NCI-H2081 treated with DMSO at 0.1 percent for 48 hours (cell line): ENCODE measurements at places on chromosomes 3 and 15.

- no peak for DNase-seq
Measured at GRCh38 chr3:34008191-34008590, 209.8 kb downstream of the PDCD6IP start.

GRCh38 chr15:87944050-87944449, 312.5 kb downstream of the NTRK3 start:
- no peak for DNase-seq

GRCh38 chr15:41462084-41462795, 31.4 kb upstream of the ITPKA start:
- DNase-seq: no peak

DNA sequence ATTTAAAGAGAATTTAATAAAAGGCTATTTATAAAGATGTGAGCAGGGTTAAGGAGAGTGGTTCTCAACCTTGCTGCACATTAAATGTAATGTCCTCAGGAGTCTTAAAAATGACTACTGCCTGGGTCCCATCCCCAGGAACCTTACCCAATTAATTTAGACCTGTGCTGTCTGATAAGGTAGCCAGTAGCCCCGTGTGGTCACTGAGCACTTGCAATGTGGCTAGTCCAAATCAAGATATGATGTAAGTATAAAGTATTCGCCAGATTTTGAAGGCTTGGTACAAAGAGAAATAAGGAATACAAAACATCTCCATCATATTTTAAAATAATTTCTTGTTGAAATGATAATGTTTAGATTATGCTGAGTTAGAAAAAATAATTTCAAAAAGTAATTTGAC, 343.3 kb upstream of the PPP2R3A start:
- no peak for DNase-seq

- DNase-seq: no peak
Measured at GRCh38 chr15:34984889-34985630, 3.0 kb downstream of the ZNF770 start.

DNA sequence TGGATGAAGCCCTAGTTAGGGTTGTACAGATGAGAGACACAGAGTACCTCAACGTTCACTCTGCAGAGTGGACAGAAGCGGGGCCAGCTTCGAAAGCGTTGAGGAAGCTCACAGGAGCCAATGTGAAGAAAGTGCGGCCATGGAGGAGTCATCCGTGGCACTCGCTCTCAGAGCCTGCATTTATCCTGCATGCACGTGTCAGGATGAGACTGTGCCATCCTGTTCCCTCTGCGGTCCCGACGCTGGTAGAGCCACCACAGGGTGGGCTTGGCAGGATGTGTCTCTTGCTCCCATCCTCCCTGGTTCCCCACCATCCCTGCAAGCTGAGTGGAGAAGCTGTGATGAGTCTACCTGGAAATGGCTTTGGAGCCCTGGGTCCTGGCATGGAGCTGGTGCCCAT, 39.3 kb downstream of the KLHL25 start:
- no peak for DNase-seq

DNA sequence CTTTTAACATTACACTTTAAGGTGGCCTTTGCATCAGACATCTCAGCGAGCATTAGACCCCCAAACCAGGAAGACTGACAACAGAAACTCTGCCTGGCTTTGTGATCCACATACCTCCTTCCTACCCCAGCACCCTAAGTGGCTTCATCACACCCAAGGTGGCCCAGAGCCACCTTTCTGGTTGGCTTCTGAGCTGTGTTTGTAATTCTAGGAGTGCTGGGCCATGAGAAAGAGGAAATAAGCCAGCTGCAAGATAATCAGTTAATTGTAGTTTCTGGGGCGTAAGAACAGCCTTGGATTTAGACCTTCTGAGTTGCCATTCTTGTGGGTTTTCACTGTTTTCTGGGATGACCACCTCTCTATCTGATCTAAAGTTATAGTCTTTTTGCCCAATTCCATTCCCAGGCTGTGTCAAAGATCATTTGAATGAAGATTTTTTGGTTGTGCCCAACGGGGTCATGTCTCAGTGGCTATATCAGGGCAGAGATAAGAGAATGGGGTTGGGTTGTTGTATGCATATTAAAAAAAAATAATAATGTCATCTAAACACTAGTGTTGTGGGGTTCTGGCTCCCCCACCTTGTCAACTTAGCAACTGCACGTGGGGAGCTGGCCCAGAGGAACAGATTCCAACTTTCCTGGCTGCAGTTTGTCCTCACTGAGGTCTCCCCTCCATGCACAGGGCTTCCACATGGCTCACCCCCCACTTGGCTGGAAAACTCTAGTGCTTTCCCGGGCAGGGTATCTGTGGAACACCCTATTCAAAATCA, 234.8 kb upstream of the WNT5A start:
- DNase-seq: no peak

GRCh38 chr3:174329321-174329720, 529.8 kb upstream of the NAALADL2 start:
- no peak for DNase-seq

DNA sequence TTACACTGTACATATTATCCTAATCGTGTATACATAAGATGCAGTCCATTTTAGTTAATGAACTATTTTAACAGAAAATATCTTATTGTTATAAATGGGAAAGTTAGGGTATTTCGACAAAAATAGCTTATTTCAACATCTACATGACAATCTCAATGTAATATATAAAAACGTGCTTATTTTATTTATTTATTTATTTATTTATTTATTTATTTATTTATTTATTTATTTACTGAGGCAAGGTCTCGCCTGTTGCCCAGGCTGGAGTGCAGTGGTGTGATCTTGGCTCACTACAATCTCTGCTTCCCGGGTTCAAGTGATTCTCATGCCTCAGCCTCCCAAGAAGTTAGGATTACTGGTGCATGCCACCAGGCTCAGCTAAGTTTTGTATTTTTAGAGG, 614.2 kb downstream of the CADM2 start:
- DNase-seq: no peak

DNA sequence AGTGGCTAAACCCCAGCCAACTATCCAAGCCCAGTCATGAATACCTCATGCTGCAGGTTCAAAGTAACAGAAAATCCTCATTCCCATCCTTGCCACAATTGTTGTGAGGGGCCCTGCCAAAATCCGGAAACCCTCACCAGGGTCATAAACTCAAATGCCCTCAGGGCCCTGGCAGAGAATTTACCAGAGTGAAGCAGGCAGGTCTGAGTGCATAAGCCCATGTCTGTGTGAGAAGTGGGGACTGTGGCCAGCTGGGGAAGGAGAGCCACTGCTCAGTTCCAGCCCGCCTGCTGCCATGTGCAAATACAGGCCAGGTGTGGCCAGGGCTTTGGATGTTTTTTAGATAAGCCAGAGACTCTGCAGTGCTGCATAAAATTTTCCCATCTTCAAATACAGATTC, 7.0 kb downstream of the CEP152 start:
- no peak for DNase-seq

DNA sequence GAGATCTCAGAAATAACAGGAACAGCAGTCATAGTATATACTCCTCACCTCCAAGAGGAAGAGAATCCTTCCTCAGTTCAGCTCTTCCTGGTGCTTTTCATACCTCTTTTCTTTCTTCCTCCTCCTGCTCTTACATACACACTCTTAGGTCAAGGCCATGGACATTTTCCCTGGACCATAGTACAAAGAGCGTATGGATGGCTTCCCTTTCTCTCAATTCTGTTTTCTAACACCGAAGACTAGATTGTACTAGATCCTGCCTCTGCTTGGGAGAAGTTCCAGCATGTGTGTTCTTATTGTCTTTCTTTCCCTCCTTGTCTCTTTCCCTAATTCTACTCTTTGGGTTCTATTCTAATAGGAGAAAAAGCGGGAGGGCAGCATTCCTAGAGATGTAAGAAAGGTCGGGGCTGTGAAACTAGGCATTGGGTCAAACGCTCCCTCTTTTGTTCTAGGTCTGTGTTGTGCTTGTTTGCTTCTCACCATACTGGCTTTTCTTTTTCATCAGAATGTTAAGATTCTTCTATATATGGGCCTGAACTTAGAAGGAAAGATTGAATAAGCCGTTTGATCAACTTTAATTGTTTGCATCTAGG, 77.4 kb downstream of the VPS8 start:
- DNase-seq: no peak

DNA sequence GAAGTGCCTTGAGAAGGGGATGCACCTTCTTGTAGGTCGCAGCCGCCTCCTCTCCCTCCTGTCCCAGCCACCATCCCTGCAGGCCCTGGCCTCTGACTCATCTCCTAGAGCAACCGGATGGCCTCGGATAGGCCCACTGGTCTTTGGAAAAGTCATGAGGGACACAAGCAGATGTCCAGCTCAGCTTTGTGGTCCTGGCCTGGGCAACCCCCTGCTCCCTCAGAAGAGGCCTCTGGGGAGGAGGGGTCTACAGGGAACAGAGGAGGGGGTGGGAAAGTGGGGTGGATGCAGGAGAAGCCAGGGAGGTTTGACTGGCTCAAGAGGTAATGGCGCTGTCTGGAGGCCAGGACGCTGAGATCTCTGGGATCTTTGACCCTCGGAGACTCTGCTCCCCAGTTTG, 259.2 kb upstream of the TLE3 start:
- no peak for DNase-seq

GRCh38 chr15:40928821-40929659, at the start of gene DLL4:
TSS of gene DLL4 (plus strand) at chr15:40929340. CDS start at chr15:40929669, 329 bp downstream.
- no peak for DNase-seq

GRCh38 chr3:60282866-60283265, 968.4 kb downstream of the FHIT start:
- DNase-seq: no peak
